Stimulated activated CD8-positive, alpha-beta memory T cell treated with anti-CD3 and anti-CD28 coated beads, Interleukin-7, amount 100 ng/mL, for 1 hour (primary cell): ENCODE measurements at places on chromosomes 3 and 15.

DNA sequence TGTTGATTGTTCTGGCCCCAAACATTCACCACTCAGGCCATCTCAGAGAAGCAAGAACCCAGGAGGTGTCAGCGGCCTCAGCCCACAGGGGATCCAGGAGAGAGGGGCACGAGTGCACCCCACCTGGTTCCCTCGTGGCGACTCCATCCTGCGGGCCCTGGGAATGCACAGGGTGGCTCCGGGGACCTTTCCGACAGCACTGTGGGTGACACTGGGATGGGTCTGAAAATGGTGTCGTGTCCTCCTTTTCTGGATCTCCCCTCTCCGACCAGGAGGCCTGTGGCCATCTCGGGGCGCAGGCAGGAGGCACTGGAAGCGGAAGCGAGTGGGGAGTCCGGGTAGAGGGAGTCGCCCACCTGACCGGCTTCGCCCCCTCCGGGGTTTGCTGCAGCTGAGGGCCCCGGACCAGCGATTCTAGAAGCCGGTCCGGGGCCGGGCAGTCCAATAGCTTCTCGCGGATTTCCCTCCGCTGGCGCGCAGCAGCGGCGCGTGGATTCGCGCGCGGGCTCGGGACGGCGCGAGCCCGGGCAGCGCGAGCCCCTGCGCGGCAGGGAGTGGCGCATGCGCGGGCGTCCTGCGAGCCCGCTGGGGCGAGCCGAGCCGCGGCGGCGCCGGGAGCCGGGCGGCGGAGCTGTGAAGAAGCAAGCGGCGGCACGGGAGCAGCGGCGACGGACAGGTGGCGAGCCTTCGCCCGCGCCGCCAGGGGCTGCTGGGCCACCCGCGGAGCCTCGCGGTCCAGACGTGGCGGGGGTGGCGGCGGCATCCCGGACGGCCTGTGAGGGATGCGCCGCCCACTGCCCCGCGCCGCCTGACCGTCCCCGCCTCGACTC is at the start of gene DOCK3:
DOCK3 (plus strand) TSS at position 579 of the 830 bp plus-strand sequence. CDS start 337 bp downstream, outside the sequence.
- DNase-seq, result peak; percentile 24

- no peak for DNase-seq
Observed at GRCh38 chr3:169148448-169149348, 514.8 kb downstream of the MECOM start.

GRCh38 chr3:188421836-188422540 is 268.0 kb downstream of the LPP start:
- DNase-seq, result no peak

DNA sequence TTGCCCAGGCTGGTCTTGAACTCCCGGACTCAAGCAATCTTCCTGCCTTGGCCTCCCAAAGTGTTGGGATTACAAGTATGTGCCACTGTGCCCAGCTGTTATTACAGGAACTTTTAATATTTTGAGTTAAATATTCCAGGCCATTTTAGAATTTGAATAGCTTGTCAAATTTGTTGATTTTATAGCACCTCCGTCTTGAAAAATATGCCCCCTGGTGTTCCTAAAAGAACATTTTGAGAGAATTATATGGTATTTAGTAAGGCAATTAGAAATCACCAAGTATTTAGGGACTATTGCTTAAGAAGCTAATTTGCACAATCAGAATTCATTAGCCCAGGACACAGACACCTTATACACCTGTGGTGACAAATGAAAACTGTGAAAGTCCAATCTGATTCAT is 23.7 kb downstream of the PDE8A start:
- no peak for DNase-seq

- DNase-seq, result no peak
Observed at GRCh38 chr3:50324351-50325112, 2.0 kb upstream of the HYAL2 start.
